ENCODE measurements at places on chromosomes 2 and 18. TPM values are rescaled to one million over a fixed set of nuclear protein-coding genes. Genes with fewer than 3 reads are reported as not detected.

DNA sequence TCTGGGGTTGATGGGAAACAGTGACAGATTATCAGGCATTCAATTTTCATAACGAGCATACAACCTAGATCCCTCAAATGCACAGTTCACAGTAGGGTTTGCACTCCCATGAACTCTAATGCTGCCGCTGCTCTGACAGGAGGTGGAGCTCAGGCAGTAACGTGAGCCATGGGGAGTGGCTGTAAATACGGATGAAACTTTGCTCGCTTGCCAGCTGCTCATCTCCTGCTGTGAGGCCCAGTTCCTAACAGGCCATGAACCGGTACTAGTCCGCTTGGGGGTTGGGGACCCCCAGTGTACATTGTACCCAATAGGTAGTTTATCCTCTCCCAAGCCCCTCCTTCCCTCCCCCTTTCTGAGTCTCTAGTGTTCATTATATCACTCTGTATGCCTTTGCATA, 94.6 kb downstream of the PTH2R start:
- H3K36me3 ChIP-seq = no peaks in the 10 kb centered on the region
- H3K4me3 ChIP-seq = peak overlapping the region; percentile 33
- no peaks in the 10 kb centered on the region for H3K27me3 ChIP-seq
- 0 out of 2 replicates have a peak overlapping the region, but pooled peaks have one; percentile 23 for H3K27ac ChIP-seq
- peaks cover 11% of the 10 kb centered on the region for H3K4me1 ChIP-seq

DNA sequence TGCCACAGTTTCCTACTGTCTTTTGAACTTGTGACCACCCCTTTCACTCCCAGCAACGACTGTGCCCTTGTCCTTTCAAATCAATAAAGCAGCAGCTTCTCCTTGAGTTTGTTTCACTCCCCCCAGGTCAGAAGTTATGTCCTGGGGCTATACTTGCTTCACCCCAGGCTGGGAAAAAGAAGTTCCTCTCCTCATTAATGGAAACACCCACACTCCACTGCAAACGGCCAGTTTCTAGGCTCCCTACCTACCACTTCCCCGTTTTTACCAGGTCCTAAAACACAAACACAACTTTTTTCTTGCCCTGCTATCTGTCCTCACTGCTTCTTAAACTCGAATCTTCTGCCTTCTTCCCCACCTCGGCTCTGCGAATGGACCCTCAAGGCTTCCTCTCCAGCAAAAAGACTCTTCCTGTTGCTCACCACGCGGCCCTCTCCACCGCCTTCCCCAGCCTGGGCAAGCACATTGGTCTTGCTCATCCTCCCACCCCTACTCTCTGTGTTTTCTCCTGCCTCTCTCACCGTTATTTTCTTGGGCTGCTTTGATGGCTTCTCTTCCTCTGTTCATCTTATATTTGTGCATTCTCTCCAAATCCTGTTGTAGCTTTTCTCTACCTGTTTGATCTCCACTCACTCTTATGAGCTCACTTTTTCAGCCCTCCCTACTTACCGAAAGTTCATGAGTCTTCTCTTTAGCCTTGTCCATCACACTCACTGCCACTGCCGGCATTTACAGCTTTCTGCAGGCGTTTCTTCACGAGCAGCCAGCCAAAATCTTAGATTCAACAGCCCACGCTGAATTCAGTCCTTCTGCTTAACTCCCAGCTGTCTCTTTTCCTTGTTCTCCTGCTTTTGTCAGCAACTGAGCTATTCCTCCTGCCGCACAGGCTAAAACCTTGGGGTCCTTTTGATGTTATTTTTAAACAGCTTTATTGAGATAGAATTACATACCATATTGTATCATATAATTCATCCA, 7.0 kb upstream of the SP5 start:
- H3K36me3 ChIP-seq = no peaks in the 10 kb centered on the region
- H3K4me3 ChIP-seq = no peak overlapping the region

- no peaks in the 10 kb centered on the region for H3K36me3 ChIP-seq
- peak; percentile 23 for DNase-seq
- no peak overlapping the region for H3K27ac ChIP-seq
- no peak overlapping the region for H3K4me3 ChIP-seq
These were observed 119.2 kb downstream of the BABAM2 start for GRCh38 chr2:28009732-28010131.

GRCh38 chr18:12403601-12404506, 3.9 kb upstream of the PRELID3A start:
- no peaks in the 10 kb centered on the region for H3K27me3 ChIP-seq
- DNase-seq = peak; percentile 30
- no peak overlapping the region for H3K27ac ChIP-seq
- H3K4me1 ChIP-seq = no peaks in the 10 kb centered on the region

- H3K27me3 ChIP-seq = no peaks in the 10 kb centered on the region
- H3K36me3 ChIP-seq = no peaks in the 10 kb centered on the region
- no peak for DNase-seq
- H3K4me1 ChIP-seq = peaks cover 5% of the 10 kb centered on the region
These were observed 94.6 kb downstream of the CD8B2 start for GRCh38 chr2:106581755-106582147.

FTCDNL1 gene
- total RNA-seq = 2.6 TPM

CFAP65 gene
- total RNA-seq = not detected

DNA sequence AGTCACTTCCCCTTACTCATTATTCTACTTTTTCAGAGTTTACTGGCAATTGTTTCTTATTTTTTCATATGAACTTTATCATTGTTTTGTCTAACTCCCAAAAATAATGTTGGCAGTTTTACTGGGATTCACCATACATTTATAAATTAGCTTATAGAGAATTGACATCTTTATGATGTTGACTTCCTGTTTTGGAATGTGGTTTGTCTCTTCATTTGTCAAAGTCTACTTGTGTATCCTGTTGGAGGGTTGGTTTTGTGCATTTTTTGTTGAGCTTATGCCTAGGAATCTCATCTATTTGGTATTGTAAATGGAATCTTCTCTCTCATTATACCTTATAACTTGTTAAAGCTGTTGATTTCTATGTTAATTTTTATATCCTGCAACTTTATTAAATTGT, 16.4 kb downstream of the EPC2 start:
- H3K36me3 ChIP-seq = 0 out of 2 replicates have a peak, but pooled peaks cover 2% of the 10 kb centered on the region
- no peaks in the 10 kb centered on the region for H3K27me3 ChIP-seq
- H3K4me3 ChIP-seq = no peak overlapping the region
- peaks cover 7% of the 10 kb centered on the region for H3K4me1 ChIP-seq
- DNase-seq = no peak

GRCh38 chr2:106272216-106272807, 78.2 kb upstream of the UXS1 start:
- H3K36me3 ChIP-seq = no peaks in the 10 kb centered on the region
- H3K4me3 ChIP-seq = no peak overlapping the region
- no peak overlapping the region for H3K27ac ChIP-seq
- H3K4me1 ChIP-seq = no peaks in the 10 kb centered on the region

KRTCAP3 gene
- 1.2 TPM for total RNA-seq

GRCh38 chr2:45345331-45346234, 265.5 kb downstream of the SRBD1 start:
- no peak overlapping the region for H3K4me3 ChIP-seq
- DNase-seq = peak; percentile 93
- H3K27me3 ChIP-seq = no peaks in the 10 kb centered on the region
- H3K36me3 ChIP-seq = no peaks in the 10 kb centered on the region
- peaks cover 41% of the 10 kb centered on the region for H3K4me1 ChIP-seq
- no peak overlapping the region for H3K27ac ChIP-seq

DNA sequence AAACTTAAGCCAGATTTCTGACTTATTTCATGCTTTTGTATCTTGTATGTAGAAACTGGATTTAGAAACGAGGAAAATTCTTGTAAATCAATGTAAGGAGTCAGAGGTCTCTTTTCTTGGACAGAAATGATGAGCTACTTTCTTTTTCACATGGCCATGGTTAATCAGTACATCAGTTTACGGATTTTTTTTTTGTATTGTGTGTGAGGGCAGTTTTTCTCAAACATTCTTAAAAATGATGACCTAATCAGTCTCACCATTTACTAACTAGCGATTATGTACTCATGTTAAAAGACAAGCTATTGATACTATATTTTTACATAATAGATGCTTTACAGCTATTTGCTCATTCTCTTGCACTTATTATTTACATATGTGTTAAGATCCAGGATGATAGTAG, 165.2 kb upstream of the DOCK10 start:
- no peaks in the 10 kb centered on the region for H3K27me3 ChIP-seq
- no peaks in the 10 kb centered on the region for H3K4me1 ChIP-seq
- no peak for DNase-seq
- no peak overlapping the region for H3K27ac ChIP-seq

- H3K36me3 ChIP-seq = no peaks in the 10 kb centered on the region
- H3K4me3 ChIP-seq = no peak overlapping the region
- peaks cover 19% of the 10 kb centered on the region for H3K27me3 ChIP-seq
These were observed 167.4 kb downstream of the C1D start for GRCh38 chr2:67895227-67895941.

DNA sequence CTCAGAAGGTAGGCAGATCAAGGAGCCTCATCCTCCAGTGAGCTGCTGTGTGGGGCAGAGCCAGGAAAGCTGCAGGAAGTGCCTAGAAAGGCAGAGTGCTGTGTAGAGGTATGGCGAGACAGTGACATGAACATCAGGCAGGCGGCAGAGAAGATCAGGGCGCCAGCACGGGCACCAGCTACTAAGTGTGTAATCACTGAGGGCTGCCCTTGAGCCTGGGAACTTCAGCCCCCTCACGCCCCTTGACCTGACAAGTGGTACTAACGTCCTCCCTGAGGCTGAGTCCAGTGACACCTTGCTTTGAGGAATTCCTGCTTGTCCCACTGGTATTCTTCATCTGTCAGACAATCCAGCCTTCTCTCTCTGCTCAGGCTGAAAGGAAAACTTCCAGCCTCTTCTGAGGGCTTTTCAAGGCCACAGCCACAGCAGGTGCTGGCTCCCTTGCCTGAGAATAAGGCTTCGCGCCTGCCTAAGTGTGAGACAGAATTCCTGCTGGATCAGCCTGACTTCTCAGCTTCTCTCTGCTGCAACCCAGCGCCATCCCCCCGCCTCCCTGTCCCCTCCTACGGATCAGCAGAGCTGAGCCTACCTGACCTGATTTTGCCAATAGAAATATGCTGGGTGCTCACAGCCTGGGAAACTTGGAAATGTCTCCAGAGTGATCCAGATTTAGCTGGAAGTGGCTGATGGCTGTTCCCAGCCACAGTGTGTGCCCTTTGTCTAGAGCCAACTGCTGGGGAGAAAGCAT, 148.0 kb downstream of the SMAD7 start:
- no peak overlapping the region for H3K4me3 ChIP-seq
- H3K4me1 ChIP-seq = peaks cover 7% of the 10 kb centered on the region
- H3K27ac ChIP-seq = no peak overlapping the region
- no peaks in the 10 kb centered on the region for H3K27me3 ChIP-seq
- no peaks in the 10 kb centered on the region for H3K36me3 ChIP-seq
- peak; percentile 13 for DNase-seq

TUBA3D gene
- total RNA-seq = not detected

- H3K36me3 ChIP-seq = no peaks in the 10 kb centered on the region
- H3K4me3 ChIP-seq = no peak overlapping the region
These were observed 68.2 kb downstream of the ZNF516 start for GRCh38 chr18:76426737-76427305.

RNF152 gene
- 22.9 TPM for total RNA-seq

DNA sequence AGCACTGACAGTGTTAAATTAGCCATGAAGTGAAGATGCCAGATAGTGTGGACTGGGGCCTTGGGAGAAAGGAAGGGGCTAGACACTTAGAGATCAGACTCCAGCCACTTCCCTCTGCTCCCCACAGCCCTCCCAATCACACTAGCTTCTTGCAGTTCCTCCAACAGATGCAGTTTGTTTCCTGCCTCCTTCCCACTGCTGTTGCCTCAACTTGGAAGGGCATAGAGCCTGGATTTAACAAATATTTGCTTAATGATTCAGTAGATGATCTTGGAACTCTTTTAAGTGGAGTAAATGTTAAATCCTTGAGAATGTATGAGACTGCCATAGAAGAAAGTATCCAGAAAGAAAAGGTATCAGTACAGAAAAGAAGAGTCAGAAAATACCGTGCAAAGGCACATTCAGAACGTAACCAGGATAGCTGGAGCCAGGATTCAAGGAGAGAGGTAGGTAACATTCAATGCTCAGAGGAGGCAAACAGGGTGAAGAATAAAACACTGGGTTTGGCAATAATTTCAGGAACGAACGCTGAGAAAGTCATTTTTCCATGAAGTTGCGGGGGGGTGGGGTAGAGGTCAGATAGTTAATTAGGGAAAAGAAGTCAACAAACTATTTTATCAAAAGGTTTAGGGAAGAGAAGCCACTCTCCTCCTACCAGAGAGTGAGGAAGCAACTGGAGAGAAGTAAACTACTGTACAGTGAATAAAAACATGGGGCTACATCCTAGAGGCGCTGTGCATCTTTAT, 1.3 kb upstream of the BZW1 start:
- H3K36me3 ChIP-seq = peaks cover 24% of the 10 kb centered on the region
- peak overlapping the region; percentile 96 for H3K4me3 ChIP-seq
- DNase-seq = peak; percentile 18
- peaks cover 7% of the 10 kb centered on the region for H3K4me1 ChIP-seq
- no peaks in the 10 kb centered on the region for H3K27me3 ChIP-seq

GRCh38 chr2:1593371-1594122, 150.8 kb downstream of the PXDN start:
- peaks cover 51% of the 10 kb centered on the region for H3K4me1 ChIP-seq
- peak overlapping the region; percentile 49 for H3K27ac ChIP-seq
- H3K36me3 ChIP-seq = no peaks in the 10 kb centered on the region
- peak; percentile 84 for DNase-seq
- no peaks in the 10 kb centered on the region for H3K27me3 ChIP-seq

DNA sequence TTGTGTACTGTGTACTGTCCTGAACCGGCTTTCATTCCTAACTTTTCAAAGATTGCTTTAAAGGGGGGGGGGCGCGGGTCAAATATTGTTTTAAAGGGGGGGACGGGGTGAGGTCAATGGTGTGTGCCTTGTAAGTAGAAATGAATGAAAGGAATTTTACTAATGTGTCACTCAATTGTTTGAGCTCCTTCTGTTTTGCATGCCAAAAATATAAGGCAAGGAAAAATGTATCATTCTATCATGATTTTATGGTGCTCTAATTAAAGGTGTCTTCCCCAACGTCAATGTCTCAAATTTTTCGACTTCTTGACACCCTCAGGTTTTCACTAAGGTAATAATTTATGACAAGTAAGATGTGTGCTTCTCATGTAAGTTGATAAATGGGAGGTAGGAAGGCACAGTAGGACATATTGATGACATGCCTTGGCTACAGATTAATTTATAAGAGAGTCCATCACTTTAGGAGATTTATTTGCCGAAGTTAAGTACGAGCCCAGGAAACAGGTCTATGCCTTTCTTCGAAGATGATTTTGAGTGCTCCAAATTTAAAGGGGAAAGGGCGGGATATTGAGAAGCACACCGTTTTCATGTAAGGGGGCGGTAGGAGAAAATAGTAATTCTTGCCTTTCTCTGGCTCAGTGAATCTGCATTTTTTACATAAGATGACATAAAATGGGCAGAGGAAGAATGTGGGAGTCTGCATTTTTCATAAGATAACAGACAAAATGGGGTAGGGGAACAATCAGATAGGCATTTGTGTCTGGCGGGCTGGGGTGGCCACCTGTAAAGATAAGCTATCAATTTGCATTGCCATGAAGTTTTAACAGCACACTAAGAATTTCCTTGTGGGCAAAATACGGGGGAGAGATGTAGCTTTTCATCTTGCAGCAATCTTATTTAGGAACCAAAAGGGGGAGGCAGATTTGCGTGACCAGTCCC, 1.2 kb upstream of the TRAPPC8 start:
- no peaks in the 10 kb centered on the region for H3K36me3 ChIP-seq
- H3K27me3 ChIP-seq = no peaks in the 10 kb centered on the region
- H3K4me1 ChIP-seq = no peaks in the 10 kb centered on the region
- H3K27ac ChIP-seq = no peak overlapping the region

GRCh38 chr2:290090-290722, 2.3 kb upstream of the ALKAL2 start:
- H3K36me3 ChIP-seq = no peaks in the 10 kb centered on the region
- no peaks in the 10 kb centered on the region for H3K4me1 ChIP-seq
- no peak overlapping the region for H3K27ac ChIP-seq
- no peaks in the 10 kb centered on the region for H3K27me3 ChIP-seq

AGPS gene
- total RNA-seq = 66.7 TPM

GRCh38 chr2:140589696-140590095, 1541.1 kb downstream of the LRP1B start:
- DNase-seq = no peak
- no peaks in the 10 kb centered on the region for H3K36me3 ChIP-seq
- H3K4me3 ChIP-seq = no peak overlapping the region
- no peaks in the 10 kb centered on the region for H3K27me3 ChIP-seq

Measured in SJCRH30 (cell line).